Non-pigmented ciliary epithelial cell (primary cell): ENCODE measurements at places on chromosomes 2 and 18.
A peak's percentile ranks its signal among the peaks of the same experiment; 100 is the strongest.

DNA sequence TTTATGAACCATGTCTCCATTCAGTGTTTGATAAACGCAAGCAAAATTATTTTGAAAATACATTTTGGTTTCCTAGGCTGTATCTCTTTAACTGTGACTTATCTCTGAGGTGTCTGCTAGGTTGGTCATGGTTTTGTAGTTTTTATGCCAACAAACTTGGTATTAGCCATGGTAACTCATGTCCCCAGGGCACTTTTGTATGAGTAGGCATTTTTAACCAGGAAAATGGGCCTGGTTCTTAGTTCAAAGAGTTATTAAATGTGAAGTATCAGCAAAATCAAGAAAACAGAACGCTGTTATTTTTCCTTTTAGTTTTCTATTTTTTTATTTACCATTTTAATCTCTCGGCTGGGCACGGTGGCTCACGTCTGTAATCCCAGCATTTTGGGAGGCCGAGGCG lies 179.3 kb upstream of the LHCGR start:
- no peak for DNase-seq

DNA sequence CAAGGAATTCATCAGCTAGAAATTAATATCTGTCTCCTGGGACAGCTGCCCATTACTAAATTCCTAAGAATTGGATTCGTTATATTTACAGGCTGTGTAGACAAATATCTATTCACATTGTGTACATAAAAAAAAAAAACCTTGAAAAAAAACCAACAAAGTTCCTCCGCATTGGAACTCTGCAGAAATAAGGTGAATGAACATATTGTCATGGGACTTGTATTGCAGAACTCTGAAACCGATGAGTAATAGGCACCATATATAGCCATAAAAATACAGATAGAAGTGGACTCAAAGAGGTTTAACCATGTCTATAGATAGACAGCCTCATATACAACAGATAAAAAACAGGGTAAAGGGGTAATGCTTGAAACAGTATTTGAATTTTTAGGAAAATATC lies 909.9 kb upstream of the CHAC2 start:
- DNase-seq = no peak

GRCh38 chr18:57433934-57434535 lies 1.1 kb upstream of the ONECUT2 start:
- no peak for DNase-seq

GRCh38 chr2:238427435-238428162 lies 872 bp downstream of the ASB1 start:
- DNase-seq = no peak

GRCh38 chr2:98704499-98705332 lies 26.2 kb downstream of the MGAT4A start:
- DNase-seq = no peak

DNA sequence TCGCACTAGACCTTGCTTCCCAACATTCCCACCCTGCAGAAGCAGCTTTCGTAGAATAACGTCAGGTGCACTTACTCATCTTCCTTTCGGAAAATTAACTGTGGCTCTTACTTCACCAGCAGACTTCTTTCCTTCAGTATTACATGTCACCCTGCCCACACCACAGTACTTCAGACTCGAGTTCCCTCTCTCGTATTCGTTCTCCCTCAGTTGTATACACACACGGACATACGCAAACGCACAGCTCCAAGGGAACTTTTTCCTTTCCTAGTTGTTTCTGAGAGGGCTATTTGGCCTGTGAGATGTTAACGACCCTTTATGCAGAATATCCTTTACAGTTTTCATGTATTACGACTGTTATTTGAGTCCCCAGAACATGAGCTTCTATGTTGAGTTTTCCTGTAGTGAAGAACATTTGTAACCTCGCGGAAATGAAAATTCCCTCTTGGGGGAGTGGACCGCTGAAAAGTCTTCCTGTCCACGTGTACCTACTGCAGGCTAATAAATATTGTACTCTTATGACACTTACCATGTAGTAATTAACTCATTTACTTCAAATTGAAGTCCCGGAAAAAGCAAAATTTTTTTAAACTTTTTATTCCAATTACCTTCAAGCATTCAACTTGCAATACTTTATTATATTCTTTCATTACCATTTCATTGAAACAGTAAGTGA lies 908 bp downstream of the ERLEC1 start:
- DNase-seq = no peak

DNA sequence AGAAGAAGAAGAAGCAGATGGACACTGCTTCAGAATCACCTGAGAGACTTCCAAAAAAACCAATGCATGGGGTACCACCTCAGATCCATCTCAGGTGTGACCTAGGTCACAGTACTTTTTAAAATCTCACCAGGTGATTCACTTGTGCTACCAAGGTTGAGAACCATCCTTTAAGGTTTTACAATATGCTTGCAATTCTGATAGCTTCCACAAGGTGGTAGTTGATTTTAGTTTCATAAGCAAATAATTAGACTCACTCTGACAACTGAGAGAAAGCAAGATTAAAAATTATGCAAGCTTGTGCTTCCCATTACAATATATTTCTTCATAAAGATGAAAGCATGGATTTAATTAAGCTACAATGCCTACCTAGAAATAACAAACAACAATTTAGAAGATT lies 355.1 kb downstream of the EN1 start:
- peak; percentile 10 for DNase-seq

GRCh38 chr18:24922491-24922890 lies 429.5 kb downstream of the ZNF521 start:
- DNase-seq = no peak

- peak; percentile 9 for DNase-seq
These were observed 65.3 kb downstream of the WDR75 start for GRCh38 chr2:189506514-189506976.

DNA sequence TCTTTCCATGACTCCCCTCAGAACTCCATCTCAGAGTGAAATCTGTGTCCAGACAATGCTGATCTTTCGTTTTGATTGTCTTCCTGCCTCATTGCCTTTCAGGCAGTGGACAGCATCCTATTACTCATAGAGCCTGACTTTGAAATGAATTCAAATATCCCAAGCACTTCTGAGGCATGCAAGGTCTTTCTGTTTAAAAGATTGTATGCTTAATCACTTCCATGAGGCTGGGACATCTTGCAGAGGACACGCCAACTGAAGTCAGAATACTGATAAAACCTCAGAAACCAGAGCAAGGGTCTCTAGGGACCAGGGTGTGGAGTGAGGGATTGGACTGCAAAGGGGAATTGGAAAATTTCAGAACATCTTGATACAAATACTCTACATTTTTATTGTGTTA lies 836.5 kb upstream of the ID2 start:
- no peak for DNase-seq

- DNase-seq = no peak
These were observed 22.3 kb downstream of the CDKL4 start for GRCh38 chr2:39221459-39221858.

- no peak for DNase-seq
These were observed 404.8 kb downstream of the MBD2 start for GRCh38 chr18:53819671-53820070.

DNA sequence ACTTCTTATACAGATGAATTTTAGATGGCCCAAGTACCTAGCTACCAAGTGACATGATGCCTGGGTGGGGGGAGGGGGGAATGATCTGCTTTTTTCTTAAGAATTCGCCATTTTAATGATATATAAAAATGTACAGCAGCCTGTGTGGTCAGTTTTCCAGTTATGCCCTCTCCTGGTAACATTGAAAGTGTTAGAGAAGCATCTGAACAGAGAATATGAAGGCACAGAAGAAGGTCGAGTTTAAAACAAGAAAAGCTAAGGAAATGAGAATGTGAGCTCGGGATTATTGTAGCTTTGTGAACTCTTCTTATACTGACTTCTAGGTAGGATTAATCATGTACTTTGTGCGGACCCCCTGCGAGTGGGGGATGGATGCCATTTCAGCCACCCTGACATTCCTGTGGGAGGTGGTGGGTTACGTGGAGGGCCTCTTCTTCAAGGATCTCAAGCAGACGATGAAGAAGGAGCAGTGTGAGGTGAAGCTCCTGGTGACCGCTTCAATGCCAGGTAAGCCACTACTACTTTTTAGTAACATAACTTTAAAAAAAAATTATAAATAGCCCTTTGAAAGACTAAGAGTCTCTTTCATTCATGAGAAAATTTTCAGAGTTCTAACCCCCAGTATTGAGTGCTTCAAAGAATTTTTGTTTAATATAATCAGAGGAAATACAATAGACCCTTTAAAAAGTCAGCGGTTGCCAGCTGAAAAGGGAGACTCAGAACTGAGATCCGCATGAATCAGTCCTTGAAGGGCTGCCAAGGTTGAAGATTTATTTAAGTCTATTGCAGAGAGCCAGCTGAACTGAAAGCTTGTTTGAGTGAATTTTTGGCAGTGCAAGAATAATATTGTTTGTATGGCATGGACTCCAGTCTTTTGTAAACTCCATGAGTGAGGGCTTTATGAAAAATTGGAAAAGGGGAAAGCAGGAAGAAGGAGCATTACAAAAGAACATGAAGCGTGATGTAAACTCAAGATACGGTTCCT lies 68.6 kb upstream of the RPE start:
- DNase-seq = peak; percentile 40
